LHCN-M2 (cell line): ENCODE measurements at places on chromosomes 12 and 14.

GRCh38 chr12:63294327-63294632 lies 143.3 kb upstream of the AVPR1A start:
- peak; percentile 85 for DNase-seq

- no peak for DNase-seq
Observed at GRCh38 chr14:99838639-99839134, 45.5 kb downstream of the EML1 start.

- DNase-seq, result no peak
Observed at GRCh38 chr14:42628602-42629001, 1021.9 kb downstream of the LRFN5 start.

- peak; percentile 42 for DNase-seq
Observed at GRCh38 chr12:51008329-51009055, 17.7 kb downstream of the SLC11A2 start.

DNA sequence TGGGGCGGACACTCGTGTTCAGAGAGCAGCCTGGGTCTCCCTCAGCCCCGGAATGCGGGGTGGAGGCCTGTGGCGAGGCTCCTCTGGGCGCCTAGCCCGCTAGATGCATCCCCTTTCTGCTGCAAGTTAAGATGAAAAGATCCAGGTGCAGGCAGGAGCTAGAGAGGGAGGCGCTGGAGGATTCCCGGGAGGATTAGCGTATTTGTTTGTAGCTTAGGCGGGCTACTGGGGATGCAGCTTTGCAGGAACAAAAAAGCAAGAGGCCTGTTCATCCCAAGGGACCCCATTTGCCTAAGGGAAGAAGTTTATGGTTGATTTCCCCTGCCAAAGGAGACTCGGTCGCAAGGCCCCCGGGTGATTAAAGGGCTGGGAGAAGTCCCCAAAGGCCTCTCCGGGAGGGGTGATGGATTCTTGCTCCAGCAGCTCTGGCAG lies 824 bp downstream of the CCDC177 start:
- no peak for DNase-seq

DNA sequence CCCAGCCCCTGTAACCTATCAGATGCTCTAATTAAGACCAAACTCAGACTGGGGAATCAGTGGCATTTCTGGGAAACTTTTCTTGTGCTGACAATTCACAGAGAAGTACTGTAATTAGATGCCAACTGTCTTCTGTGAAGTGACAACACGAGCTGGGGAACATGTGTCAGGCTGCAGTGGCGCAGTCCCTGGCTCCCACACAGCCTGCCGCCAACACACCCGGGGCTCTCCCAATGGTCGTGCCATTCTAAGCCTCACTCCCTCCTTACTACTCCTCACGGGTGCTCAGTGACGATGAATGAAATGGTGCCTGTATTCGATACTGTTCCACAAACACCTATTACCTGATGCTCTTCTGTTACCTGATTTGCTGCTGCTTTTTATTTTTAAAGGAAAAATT lies 18.6 kb downstream of the GARIN2 start:
- DNase-seq, result no peak
